Effector memory CD8-positive, alpha-beta T cell (primary cell): ENCODE measurements at places on chromosomes 12 and 14.

- no peak for DNase-seq
- H3K4me1 ChIP-seq = peaks cover 4% of the 10 kb centered on the region
- H3K27ac ChIP-seq = no peak overlapping the region
- peaks cover 70% of the 10 kb centered on the region for H3K36me3 ChIP-seq
- H3K4me3 ChIP-seq = no peak overlapping the region
These were observed 21.8 kb downstream of the TEP1 start for GRCh38 chr14:20391505-20391904.

DNA sequence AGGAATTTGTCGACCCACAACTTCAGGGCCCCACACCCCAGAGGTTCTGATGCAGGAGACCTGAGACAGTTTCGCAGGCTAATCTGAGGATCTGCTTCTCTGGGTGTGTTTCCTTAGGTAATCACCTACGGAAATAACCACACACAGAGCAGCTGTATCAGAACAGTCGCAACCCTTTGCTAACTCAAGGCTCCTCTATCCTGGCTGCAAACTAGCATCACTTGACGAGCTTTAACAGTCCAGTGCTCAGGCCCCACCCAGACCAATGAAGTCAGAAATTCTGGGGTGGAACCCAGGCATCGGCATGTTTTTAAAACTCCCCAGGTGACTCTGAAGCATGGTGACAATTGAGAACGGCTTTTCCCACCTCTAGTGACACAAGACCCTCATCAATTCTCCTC, 20.7 kb downstream of the SLC7A7 start:
- H3K36me3 ChIP-seq = no peaks in the 10 kb centered on the region
- H3K27me3 ChIP-seq = peaks cover 58% of the 10 kb centered on the region
- H3K4me3 ChIP-seq = no peak overlapping the region

DNA sequence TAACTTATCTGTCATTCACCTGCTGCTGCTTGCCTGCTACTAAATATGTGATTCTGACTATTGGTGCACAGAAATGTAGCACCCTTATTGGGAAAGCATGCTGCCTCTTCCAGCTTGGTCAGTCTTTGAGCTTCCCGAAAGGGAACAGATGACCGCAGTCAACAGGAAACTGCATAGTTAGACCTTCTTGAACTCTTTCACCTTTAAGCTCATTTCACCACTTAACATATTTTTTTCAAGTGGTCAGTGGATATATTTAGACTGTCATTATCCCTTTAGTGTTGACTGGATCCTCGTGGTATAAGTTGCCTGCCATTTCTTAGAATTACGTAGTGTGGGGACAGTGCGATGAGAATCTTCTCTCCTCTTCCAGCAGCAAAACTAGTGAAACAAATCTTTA, 224.9 kb downstream of the FBXL14 start:
- no peak for DNase-seq
- no peak overlapping the region for H3K4me3 ChIP-seq
- H3K27ac ChIP-seq = no peak overlapping the region
- no peaks in the 10 kb centered on the region for H3K27me3 ChIP-seq
- no peaks in the 10 kb centered on the region for H3K4me1 ChIP-seq
- H3K36me3 ChIP-seq = no peaks in the 10 kb centered on the region

- H3K4me1 ChIP-seq = peaks cover 5% of the 10 kb centered on the region
- peaks cover 31% of the 10 kb centered on the region for H3K27me3 ChIP-seq
- peaks cover 3% of the 10 kb centered on the region for H3K36me3 ChIP-seq
These were observed 705 bp upstream of the CHGA start for GRCh38 chr14:92922155-92922735.

- no peak overlapping the region for H3K4me3 ChIP-seq
- no peak for DNase-seq
- H3K36me3 ChIP-seq = peaks cover 4% of the 10 kb centered on the region
- H3K27me3 ChIP-seq = peaks cover 33% of the 10 kb centered on the region
These were observed 264.0 kb upstream of the HMGA2 start for GRCh38 chr12:65560286-65560685.

DNA sequence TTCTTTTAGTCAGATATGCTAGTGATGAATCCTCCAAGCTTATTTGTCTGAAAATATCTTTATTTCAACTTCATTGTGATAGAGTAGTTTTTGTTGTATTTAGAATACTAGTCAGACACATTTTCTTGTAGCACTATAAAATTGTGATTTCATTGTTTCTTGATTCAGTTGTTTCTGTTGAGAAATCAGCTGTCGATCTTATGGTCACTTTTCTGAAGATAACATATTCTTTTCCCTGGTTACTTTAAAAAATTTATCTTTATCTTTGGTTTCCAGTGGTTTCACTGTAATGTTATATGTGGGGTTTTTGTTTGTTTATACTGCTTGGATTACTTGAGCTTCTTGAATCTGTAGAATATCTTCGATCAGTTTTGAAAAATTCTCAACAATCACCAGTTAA, 426.1 kb downstream of the SOX5 start:
- no peaks in the 10 kb centered on the region for H3K36me3 ChIP-seq
- no peak for DNase-seq
- no peaks in the 10 kb centered on the region for H3K27me3 ChIP-seq
- no peak overlapping the region for H3K27ac ChIP-seq

GRCh38 chr12:4449851-4450221, 4.2 kb upstream of the FGF6 start:
- H3K4me3 ChIP-seq = no peak overlapping the region
- no peak for DNase-seq
- H3K4me1 ChIP-seq = no peaks in the 10 kb centered on the region
- no peak overlapping the region for H3K27ac ChIP-seq
- H3K36me3 ChIP-seq = no peaks in the 10 kb centered on the region

GRCh38 chr12:93466625-93467350, 526 bp upstream of the MRPL42 start:
- peak overlapping the region; percentile 96 for H3K27ac ChIP-seq
- H3K27me3 ChIP-seq = no peaks in the 10 kb centered on the region
- peak overlapping the region; percentile 89 for H3K4me3 ChIP-seq
- peaks cover 16% of the 10 kb centered on the region for H3K4me1 ChIP-seq
- DNase-seq = no peak

- no peak overlapping the region for H3K27ac ChIP-seq
- H3K4me1 ChIP-seq = no peaks in the 10 kb centered on the region
- no peaks in the 10 kb centered on the region for H3K36me3 ChIP-seq
- H3K27me3 ChIP-seq = no peaks in the 10 kb centered on the region
- H3K4me3 ChIP-seq = no peak overlapping the region
- DNase-seq = no peak
These were observed 413.4 kb upstream of the USP15 start for GRCh38 chr12:61846765-61847164.

- H3K36me3 ChIP-seq = no peaks in the 10 kb centered on the region
- H3K4me1 ChIP-seq = peaks cover 9% of the 10 kb centered on the region
- H3K4me3 ChIP-seq = no peak overlapping the region
- no peak for DNase-seq
- H3K27ac ChIP-seq = no peak overlapping the region
- no peaks in the 10 kb centered on the region for H3K27me3 ChIP-seq
These were observed 27.0 kb upstream of the RCOR1 start for GRCh38 chr14:102565331-102565887.
